T-helper 2 cell treated with Interferon-gamma antibody and Interleukin-4, amounts not matched to agents 5 μg/mL and 100 μg/mL, for 36 hours (primary cell): ENCODE measurements at places on chromosomes 11 and 22.

GRCh38 chr11:116851626-116852025, 14.2 kb upstream of the APOA1 start:
- no peaks in the 10 kb centered on the region for H3K27me3 ChIP-seq
- DNase-seq: peak; percentile 29
- H3K4me3 ChIP-seq: peak overlapping the region; percentile 81

- H3K4me3 ChIP-seq: no peak overlapping the region
- no peak for DNase-seq
- peaks cover 40% of the 10 kb centered on the region for H3K36me3 ChIP-seq
- H3K27me3 ChIP-seq: no peaks in the 10 kb centered on the region
These were observed 41.9 kb downstream of the MORC2 start for GRCh38 chr22:30926706-30927105.

DNA sequence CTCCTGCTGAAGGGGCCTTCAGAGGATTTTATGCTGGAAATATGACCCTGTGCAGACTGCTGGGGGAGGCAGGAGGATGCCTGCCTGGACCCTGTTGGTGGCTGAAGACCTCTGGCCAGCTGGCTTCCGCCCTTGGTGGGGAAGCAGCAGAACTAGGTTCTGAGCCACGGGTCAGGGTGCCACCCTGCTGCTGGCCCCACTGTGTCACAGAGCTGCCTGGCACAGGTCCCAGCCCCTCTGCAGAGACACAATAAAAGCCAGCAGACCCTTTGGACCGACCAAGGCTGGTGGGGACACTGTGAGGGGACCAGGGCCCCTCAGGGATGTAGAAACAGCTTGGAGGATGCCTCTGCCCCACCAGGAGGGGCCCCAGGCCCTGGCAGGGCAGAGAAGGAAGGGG, 6.9 kb upstream of the SREBF2 start:
- no peaks in the 10 kb centered on the region for H3K27me3 ChIP-seq
- DNase-seq: no peak
- H3K36me3 ChIP-seq: peaks cover 32% of the 10 kb centered on the region

DNA sequence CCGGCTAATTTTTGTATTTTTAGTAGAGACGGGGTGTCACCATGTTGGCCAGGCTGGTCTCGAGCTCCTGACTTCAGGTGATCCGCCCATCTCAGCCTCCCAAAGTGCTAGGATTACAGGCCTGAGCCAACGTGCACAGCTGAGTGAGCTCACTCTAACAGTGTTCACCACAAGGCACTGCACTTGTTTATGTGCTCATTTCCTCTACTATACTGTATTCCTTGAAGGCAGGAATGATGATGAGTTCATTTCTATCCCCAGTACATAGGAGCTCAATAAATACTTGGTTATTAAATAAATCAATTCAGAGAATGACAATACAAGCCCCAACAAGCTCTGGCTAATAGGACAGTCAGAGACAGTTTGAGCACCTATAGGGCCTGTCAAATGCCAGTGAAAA, 29.1 kb downstream of the ALG8 start:
- H3K27ac ChIP-seq: no peak overlapping the region
- H3K4me1 ChIP-seq: no peaks in the 10 kb centered on the region
- DNase-seq: no peak
- H3K36me3 ChIP-seq: peaks cover 32% of the 10 kb centered on the region
- no peak overlapping the region for H3K4me3 ChIP-seq

DNA sequence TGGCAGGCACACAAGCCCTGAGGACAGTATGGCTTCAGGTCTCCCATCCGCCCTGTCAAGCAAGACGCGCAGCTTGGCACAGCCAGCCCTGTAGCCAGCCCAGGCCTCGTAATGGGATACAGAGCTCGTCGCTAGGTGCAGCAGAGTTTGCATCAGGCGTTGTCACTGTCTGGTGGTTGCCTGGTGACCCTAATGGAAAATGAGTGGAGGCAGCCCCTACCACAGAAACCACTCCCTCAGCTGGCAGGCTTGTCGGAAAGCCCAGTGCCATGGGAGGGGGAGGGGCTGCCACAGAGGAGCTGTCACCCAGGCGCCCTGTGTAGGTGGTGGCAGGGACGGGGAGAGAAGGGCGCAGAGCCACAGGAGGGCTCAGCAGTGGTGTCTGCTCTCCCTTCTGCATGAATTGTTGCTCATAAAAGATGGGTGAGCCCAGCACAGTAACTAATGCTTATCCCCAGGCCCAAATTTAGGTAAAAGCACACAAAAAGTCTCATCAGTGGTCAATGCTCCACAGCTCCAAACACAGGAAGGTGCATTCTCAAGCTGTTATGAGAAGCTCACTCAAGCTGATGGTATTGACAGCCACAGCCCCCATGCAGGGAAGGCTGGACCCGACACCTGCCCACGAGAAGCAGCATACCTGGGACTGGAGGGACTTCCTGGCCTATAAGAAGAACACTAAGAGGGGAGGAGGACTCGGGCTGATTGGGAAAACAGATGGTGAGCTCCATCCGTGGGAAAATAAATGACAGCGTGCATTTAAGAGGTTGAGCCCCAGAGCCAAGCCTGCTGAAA, 164.6 kb downstream of the ETS1 start:
- no peaks in the 10 kb centered on the region for H3K27me3 ChIP-seq
- H3K4me1 ChIP-seq: peaks cover 22% of the 10 kb centered on the region
- H3K36me3 ChIP-seq: no peaks in the 10 kb centered on the region
- peak; percentile 89 for DNase-seq
- peak overlapping the region; percentile 78 for H3K27ac ChIP-seq

- H3K27ac ChIP-seq: no peak overlapping the region
- no peaks in the 10 kb centered on the region for H3K27me3 ChIP-seq
- no peaks in the 10 kb centered on the region for H3K4me1 ChIP-seq
- DNase-seq: no peak
These were observed 265.4 kb downstream of the MIAT start for GRCh38 chr22:26922806-26923205.

DNA sequence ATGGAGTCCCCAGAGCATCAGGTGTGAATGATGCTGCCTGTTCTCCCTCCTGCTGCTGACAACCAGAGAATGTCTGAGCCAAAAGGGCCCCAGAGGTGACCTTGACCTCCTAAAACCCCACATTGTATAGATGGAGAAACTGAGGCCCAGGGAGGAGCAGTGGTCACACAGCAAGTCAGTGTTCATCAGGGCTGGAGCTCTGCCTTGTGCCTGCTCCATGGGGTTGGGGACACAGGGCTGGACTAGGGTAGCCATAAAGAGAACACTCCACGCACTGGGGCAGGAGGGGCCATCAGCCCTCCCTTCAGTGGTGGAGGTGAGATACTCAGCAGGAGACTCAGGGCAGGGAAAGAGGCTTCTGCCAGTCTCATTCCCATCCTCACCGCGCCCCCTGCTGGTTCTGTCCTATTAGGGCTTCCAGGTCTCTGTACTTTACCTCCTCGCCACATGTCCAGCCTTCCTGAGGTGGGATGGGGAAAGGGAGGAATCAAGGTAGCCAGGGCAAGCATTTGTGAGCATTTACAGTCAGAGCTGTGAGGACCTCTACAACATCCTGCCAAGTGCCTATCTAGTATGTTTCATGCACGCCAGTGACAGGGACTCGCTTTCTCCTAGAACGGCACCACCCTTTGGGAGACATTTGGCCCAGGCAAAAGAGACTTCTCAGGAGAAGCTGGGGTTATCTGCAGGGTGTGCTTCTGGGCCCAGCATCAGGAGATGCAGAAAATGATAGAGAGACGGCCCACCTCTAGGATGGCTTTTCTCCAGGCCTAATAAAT, 43.2 kb downstream of the NEU3 start:
- no peaks in the 10 kb centered on the region for H3K36me3 ChIP-seq
- DNase-seq: peak; percentile 37
- H3K27me3 ChIP-seq: no peaks in the 10 kb centered on the region
- H3K4me1 ChIP-seq: no peaks in the 10 kb centered on the region
- H3K27ac ChIP-seq: no peak overlapping the region

- peak overlapping the region; percentile 92 for H3K4me3 ChIP-seq
- peaks cover 68% of the 10 kb centered on the region for H3K4me1 ChIP-seq
- peak overlapping the region; percentile 96 for H3K27ac ChIP-seq
- DNase-seq: no peak
- H3K36me3 ChIP-seq: peaks cover 54% of the 10 kb centered on the region
- no peaks in the 10 kb centered on the region for H3K27me3 ChIP-seq
These were observed 1.1 kb downstream of the RRM1 start for GRCh38 chr11:4095509-4096230.

- H3K4me1 ChIP-seq: no peaks in the 10 kb centered on the region
- H3K4me3 ChIP-seq: no peak overlapping the region
- H3K27me3 ChIP-seq: no peaks in the 10 kb centered on the region
- no peak overlapping the region for H3K27ac ChIP-seq
- H3K36me3 ChIP-seq: peaks cover 7% of the 10 kb centered on the region
These were observed 35.4 kb downstream of the KCNQ1OT1 start for GRCh38 chr11:2664376-2664775.

DNA sequence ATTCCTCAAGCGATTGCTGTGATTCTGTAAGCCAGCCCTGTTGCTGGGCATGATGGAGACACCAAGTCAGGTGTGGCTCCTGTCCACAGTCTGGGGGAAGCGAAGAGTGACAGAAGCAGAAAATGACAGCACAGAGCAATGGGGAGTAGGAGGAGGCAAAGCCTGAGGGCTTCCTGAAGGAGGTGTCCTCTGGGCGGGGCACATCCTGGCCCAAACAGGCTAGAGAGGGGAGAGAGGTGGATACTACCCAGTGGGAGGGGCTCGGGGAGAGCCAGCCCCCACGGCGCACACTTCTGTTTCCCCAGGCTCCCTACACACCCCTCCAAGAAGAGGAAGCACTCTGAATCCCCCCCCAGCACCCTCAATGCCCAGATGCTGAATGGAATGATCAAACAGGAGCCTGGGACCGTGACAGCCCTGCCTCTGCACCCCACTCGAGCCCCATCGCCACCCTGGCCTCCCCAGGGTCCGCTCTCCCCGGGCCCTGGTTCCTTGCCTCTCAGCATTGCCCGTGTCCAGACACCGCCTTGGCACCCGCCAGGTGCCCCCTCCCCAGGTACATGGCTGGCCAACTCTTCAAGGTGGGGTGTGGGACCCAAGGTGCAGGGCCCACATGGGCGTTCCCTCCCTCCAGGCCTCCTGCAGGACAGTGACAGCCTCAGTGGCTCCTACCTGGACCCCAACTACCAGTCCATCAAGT, 18.9 kb downstream of the MYRF start:
- peaks cover 3% of the 10 kb centered on the region for H3K4me1 ChIP-seq
- no peaks in the 10 kb centered on the region for H3K36me3 ChIP-seq
- H3K27me3 ChIP-seq: no peaks in the 10 kb centered on the region
- no peak for DNase-seq

GRCh38 chr11:1749395-1750351, 722 bp downstream of the IFITM10 start:
- no peak for DNase-seq
- no peak overlapping the region for H3K27ac ChIP-seq
- H3K4me1 ChIP-seq: peaks cover 4% of the 10 kb centered on the region
- peaks cover 2% of the 10 kb centered on the region for H3K36me3 ChIP-seq
- H3K27me3 ChIP-seq: peaks cover 17% of the 10 kb centered on the region

- peaks cover 47% of the 10 kb centered on the region for H3K4me1 ChIP-seq
- H3K4me3 ChIP-seq: peak overlapping the region; percentile 90
- peaks cover 16% of the 10 kb centered on the region for H3K36me3 ChIP-seq
- no peaks in the 10 kb centered on the region for H3K27me3 ChIP-seq
- DNase-seq: no peak
These were observed 3.0 kb downstream of the RDX start for GRCh38 chr11:110293389-110293788.

- peaks cover 2% of the 10 kb centered on the region for H3K36me3 ChIP-seq
- H3K4me1 ChIP-seq: no peaks in the 10 kb centered on the region
- DNase-seq: no peak
- no peak overlapping the region for H3K4me3 ChIP-seq
- H3K27me3 ChIP-seq: no peaks in the 10 kb centered on the region
These were observed 122.1 kb downstream of the BCR start for GRCh38 chr22:23302171-23303002.

DNA sequence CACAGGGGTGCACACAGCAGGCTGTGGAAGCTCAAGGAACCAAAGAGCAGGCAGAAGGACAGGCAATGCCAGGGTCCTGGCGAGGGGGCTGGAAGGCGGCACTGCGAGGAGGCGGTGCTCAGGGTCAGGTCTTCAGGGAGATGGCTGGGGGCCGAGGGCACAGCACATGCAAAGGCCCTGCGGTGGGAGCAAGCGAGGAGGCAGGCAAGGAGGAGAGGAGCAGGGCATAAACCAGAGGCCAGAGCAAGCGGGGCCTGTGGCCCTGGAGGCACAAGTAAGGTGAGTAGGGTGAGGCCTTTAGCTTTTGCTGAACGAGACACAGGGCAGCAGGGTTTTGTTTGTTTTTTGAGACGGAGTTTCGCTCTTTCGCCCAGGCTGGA, 126.9 kb downstream of the ARHGAP8 start:
- no peak for DNase-seq
- H3K27me3 ChIP-seq: peaks cover 2% of the 10 kb centered on the region
- H3K4me1 ChIP-seq: no peaks in the 10 kb centered on the region
- H3K27ac ChIP-seq: no peak overlapping the region
- H3K36me3 ChIP-seq: no peaks in the 10 kb centered on the region
